ENCODE measurements at places on chromosomes 4 and X.

GRCh38 chr4:20506827-20507226 is 193.4 kb upstream of the PACRGL start:
- DNase-seq = no peak

- DNase-seq = no peak
Observed at GRCh38 chr4:145299380-145300076, 119.1 kb upstream of the OTUD4 start.

- no peak for DNase-seq
Observed at GRCh38 chr4:57100979-57101651, 9.1 kb downstream of the IGFBP7 start.

GRCh38 chrX:150543230-150544155 is 24.9 kb upstream of the MTM1 start:
- DNase-seq = no peak

GRCh38 chr4:2866891-2867290 is 23.2 kb downstream of the ADD1 start:
- DNase-seq = no peak

Measured in NCI-H1092 treated with DMSO at 0.1 percent for 48 hours (cell line).